ENCODE measurements at places on chromosomes 6 and 20.
A peak's percentile ranks its signal among the peaks of the same experiment; 100 is the strongest.

DNA sequence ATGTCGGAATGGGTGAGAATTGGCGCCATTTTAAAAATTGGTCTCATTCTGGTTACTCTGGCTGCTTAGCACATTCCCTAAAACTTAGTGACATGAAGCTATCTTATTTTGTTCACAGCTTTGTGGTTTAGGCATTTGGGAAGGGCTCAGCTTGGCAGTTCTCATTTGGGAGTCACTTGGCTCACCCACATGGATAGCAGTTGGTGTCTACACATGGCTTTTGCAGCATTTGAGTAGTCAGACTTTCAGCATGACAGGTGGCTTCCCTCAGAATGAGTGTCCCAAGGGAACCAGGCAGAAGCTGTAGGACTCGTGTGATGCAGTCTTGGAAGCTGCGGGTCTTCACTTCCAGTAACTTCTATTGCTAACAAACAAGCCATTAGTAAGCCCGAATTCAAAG is 64.6 kb downstream of the UST start:
- DNase-seq: no peak

DNA sequence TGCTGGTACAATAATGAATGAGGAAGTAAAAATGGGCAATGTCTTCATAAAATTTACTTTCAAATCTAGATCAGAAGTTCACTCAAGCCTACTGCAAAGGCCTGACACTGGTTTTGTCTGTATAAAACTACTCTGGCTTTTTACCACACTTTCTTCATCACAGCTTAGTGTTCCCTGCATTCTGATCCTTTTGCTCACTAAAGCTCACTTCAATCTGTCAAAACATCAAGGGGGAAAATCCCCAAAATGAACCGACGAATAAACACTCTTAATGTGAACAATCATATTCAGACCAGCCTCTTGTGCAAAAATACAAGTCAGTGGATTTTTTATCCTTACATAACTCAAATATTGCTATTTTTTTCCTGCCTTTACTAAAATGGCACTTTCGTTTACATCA is 98.5 kb downstream of the PRDM1 start:
- no peak for DNase-seq

DNA sequence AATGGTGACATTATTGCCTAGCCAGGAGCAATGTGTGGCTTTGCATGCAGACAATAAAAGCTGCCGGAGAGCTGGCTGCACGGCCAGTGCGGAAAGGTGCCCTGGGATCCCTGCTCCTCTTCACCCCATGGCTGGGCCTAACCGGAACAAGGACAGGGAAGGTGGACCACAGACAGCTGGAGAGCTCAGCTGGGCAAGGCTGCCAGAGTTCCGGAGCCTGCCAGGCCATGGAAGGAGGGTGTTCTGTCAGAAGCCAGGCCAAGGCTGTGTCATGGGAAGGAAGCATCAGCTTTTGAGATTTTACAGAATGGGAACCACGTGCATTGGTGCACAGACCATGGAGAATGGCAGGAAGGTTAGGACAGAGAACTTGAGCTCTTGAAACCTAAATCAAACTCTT is 25.0 kb downstream of the MAP1LC3A start:
- no peak for DNase-seq

DNA sequence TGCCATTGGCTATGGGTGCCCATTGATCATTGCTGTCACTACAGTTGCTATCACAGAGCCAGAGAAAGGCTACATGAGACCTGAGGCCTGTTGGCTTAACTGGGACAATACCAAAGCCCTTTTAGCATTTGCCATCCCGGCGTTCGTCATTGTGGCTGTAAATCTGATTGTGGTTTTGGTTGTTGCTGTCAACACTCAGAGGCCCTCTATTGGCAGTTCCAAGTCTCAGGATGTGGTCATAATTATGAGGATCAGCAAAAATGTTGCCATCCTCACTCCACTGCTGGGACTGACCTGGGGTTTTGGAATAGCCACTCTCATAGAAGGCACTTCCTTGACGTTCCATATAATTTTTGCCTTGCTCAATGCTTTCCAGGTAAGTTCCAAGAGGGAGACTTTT is 16.4 kb downstream of the ADGRF4 start:
- no peak for DNase-seq

DNA sequence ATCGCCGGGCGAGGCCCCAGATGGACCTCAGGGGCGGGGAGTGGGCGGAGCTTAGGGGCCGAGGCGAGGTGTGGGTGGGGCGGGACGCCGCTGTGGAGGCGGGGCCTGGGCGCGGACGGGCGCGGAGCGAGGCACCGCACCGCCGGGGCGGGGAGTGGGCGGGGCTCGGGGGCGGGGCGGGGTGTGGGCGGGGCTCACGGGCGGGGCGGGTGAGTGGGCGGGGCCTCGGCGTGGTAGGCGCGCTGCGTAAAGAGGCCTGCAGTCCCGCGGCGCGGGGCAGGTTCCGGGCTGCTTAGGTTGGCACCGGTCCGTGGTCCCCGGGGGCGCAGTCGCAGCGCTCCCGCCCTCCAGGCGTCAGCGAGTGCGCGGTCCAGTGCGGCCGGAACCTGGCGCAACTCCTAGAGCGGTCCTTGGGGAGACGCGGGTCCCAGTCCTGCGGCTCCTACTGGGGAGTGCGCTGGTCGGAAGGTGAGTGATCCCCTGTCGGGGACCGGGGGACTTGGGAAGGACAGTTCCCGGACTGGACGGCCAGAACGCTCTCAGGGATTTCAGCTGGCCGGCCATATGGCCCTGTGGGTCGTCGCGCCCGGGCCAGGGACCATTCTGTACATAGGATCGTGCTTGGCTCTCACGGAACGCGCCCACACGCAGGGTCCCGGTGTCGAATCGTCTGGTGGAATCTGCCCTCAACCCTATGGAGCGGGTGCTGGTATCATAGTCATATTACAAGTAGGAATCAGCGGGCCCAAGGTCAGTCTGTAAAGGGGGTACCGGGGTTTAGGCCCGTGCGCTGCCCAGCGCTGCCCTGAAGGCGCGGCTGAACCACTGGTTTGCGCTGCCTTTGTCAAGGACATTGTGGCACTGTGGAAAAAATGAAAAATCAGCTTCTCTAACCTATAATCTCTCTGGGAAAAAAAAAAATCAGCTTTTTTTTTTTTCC is at the start of gene NQO2:
NQO2 (plus strand) TSS at position 277 of the 940 bp plus-strand sequence. CDS start 6,659 bp downstream, outside the sequence.
- DNase-seq: peak; percentile 43

- no peak for DNase-seq
Measured at GRCh38 chr6:63267046-63267445, 52.7 kb downstream of the LGSN start.

- peak; percentile 84 for DNase-seq
Measured at GRCh38 chr6:13924146-13924948, 405 bp upstream of the RNF182 start.

DNA sequence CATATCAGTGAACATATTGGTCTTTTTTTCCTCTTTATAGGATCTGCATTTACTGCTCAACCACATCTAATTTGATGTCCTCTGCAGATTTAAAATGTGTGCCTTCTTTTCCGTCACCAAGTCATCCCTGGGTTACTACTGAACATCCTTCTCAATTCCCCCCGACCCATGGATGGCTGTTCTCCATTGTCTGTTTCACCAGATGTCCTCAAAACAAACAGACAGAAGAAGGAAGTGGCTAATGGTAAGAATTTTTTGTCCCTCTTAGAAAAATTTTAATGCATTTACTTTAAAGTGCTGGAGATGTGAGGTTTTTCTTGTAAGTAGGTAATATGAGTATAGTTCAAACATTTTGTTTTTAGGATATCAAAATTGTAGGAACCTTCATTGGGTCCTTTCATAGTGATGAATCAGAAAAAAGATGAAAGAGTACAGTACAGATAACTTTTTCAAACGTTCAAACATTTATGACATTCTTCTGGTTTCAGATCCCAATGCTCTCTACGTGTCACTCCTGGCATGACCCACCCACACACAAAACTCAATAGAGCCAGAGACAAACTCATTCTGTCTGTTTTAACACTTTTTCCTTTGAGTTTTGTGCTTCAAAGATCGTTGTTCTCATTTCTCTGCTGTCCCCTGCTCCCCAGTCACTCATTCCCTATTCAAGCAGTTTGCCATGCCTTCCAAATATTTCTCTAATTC is 276.4 kb downstream of the PRL start:
- DNase-seq: no peak

DNA sequence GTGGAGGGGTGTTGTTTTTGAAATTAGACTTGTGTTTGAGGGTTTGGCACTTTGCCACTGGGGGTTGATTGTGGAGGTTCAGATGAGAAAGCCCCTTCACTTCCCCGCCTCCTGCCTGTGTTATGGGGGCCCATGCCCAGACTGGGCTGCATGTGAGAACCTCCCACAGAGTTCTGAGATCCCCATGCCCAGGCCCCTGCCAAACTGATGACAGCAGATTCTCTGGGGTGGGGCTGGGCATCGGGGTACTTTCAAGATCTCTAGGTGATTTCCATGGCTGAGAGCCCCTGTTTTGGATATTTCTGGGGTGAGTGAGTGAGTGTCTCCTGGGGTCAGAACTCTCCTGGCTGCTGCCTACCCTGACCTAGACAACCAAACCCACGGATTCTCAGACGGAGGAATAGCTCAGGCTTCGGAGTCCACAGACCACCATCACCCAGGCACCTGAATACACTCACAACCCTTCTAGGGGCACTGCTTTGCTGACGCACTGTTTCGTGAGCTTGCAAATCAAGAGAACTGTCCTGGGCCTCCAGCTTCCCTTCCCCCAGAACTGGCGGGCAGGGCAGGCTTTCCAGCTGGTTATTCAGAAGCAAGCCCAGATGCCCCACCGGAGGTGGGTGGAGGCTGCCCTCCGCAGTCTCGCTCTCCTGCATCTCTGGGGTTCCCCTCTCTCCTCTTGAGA is 6.3 kb downstream of the BCAS1 start:
- DNase-seq: no peak

- no peak for DNase-seq
Measured at GRCh38 chr20:19885939-19886660, 128.0 kb downstream of the RIN2 start.

GRCh38 chr20:47241345-47241781 is 115.1 kb downstream of the ZMYND8 start:
- DNase-seq: no peak

Measured in SK-N-DZ (cell line).